NCI-H187 (cell line): ENCODE measurements at places on chromosomes 1 and 21.

GRCh38 chr1:1004420-1004779 lies 4.5 kb upstream of the HES4 start:
- DNase-seq, result no peak

GRCh38 chr1:197268012-197268411 lies at the start of gene CRB1:
Gene CRB1, plus strand, starts transcription at chr1:197268252. Its CDS starts 161 bp downstream, at chr1:197268413.
- no peak for DNase-seq

DNA sequence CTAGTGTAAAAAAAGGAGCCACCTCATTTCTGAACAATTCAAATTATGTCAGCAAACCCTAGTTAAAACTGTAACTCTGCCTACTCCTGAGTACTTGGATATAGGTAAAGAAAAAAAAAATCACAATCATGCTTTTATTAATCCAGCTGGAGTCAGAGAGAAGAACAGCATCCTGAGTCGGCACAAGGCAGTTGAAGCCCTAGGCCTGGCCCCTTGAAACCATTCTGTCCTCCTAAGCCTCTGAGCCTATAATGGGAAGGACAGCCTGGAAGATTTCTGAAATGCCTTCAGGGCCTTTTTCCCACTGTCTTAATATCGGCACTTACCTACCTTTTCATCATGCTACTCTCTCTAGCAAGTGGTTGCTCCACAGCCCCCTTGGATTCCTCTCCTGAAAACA lies 32.5 kb downstream of the CDC42BPA start:
- DNase-seq, result no peak

DNA sequence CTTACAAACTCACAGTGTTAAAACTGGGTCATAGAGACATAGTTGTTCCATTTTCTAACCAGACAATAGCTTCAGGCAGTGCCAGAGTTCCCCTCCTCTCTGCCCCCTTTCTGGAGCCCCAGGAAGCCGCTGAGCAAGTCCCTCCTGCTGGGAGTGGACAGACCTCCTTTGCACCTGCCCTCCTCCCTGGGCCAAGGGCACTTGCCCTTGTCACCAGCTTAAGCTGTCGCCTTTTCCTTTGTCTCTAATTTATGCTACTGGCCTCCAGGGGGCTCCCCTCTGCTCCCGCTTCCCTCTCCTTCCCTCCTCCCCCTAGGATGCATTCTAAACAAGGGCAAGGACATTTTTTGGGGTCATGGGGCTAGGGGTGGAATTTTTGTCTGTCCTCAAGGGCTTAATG lies 182.4 kb downstream of the MIS18A start:
- no peak for DNase-seq

GRCh38 chr21:33025489-33026442 lies at the start of gene OLIG2:
Gene OLIG2, plus strand, starts transcription at chr21:33025935. Its CDS starts 928 bp downstream, at chr21:33026863.
- no peak for DNase-seq

GRCh38 chr1:68954841-68955240 lies 458.0 kb upstream of the DEPDC1 start:
- DNase-seq, result no peak

DNA sequence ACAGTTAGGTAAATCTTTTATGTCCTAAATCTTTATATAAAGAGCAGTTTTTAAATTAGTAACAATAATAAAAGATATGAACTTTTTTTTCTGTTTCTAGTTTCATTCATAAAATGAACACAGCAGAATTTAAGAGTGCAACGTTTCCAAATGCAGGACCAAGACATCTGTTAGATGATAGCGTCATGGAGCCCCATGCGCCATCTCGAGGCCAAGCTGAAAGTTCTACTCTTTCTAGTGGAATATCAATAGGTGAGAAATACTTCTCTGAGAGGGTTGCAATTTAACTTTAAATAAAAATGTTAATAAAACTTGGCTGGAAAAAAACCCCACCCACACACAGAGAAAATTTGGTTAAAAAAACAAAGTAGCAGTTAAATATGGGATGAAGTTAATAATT lies 15.0 kb upstream of the ANGPTL1 start:
- no peak for DNase-seq

- no peak for DNase-seq
Observed at GRCh38 chr1:25677193-25677773, 60.7 kb downstream of the MAN1C1 start.

GRCh38 chr1:33302325-33302724 lies 18.6 kb downstream of the A3GALT2 start:
- DNase-seq, result no peak

- no peak for DNase-seq
Observed at GRCh38 chr1:211133393-211133835, 534 bp downstream of the KCNH1 start.

GRCh38 chr1:98903726-98904125 lies 100.9 kb downstream of the PLPPR5 start:
- DNase-seq, result no peak

DNA sequence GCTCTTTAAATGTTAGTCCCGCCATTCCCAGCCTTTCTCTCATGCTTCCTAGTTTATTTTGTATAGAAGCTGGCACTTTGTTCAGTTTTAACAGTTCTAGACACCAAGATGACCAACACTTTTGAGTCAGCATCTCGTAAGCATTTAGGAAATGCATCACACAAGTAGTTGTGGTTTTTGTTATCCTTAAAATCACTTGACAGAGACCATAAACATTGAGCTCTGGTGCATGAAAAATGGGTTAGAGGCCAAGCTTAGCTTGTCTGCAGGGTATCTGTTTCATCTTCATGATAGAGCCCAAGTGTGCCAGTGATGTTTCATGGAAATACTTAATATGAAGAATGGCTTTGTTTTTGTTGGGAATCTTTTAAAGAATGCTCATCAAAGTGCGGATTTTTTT lies 159.7 kb downstream of the DISP1 start:
- no peak for DNase-seq

DNA sequence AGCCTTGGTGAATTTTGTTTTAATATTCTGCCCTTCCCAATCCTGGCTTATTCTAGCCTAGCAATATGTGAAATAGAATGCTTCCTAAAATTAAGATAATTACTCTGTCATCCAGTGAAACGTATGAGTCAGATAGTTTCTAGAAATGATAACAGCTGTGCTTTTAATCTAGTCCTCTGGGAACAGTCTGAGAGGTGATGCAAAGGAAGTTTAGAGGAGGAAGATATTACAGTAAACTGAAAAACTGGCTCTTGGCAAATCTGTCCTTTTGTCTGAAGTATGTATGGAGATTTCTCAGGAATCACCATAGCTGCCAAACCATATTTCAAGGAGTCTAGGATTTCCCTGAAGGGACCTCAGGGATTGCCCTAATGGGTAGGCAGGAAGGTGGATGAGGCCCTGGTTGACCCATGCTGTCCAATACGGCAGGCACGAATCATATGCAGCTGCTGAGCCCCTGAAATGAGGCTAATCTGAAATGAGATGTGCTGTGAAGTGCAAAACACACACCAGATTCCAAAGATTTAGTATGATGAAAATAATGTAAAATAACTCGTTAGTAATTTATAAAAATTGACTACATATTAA lies 70.8 kb upstream of the LBR start:
- DNase-seq, result no peak

GRCh38 chr1:115796036-115796435 lies 27.5 kb upstream of the CASQ2 start:
- no peak for DNase-seq

DNA sequence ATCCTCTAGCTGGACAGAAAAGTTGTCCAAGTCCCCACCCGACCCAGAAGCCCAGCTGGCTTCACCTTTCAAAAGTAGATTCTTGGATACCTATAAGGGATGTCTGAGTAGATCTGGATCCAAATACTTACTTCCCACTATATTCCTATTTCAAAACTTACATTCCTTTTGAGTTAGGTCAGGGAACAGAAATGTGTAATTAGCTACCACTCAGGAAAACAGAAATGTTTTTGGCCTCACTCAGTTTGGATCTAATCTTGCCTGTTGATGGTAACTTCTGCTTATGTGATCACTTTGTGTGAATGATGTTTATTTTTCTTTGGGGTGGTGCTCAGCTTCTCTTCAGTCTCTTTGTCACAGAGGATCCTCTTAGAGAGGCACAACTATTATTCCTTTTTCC lies 814.4 kb upstream of the RGS18 start:
- no peak for DNase-seq

- peak; percentile 82 for DNase-seq
Observed at GRCh38 chr1:182601416-182601786, 2.8 kb downstream of the RGS16 start.
